ENCODE measurements at places on chromosomes 6 and 20.

DNA sequence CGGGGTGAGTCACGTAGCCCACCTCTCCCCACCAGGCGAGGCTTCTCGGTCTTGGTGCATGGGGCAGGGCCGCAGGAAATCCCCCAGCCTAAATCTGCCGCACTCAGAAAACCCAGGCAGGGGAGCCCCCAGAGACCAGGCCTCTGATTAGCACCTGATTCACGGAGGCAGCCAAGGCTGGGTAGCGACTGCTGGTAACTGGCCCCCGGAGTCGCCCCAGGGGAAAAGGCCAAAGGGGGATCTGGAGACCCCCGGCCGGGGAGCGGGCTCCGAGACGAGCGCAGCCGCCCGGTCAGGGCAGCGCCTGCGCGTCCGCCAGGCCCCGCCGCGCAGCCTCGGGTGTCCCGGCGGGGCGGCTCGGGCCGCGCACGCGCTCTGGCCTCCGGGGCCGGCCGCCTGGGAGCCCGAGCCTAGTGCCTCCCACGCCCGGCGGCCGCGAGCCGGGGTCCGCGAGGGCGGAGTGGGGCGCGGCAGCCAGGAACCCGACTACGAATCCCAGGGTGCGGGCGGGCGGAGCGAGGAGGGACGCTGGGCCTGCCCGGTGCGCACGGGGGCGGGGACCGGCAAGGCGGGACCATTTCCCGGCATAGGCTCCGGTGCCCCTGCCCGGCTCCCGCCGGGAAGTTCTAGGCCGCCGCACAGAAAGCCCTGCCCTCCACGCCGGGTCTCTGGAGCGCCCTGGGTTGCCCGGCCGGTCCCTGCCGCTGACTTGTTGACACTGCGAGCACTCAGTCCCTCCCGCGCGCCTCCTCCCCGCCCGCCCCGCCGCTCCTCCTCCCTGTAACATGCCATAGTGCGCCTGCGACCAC, at the start of gene DUSP22:
DUSP22 (plus strand) TSS at position 791 of the 809 bp plus-strand sequence. CDS start 53 bp downstream, outside the sequence.
- peak; percentile 71 for DNase-seq

GRCh38 chr6:27133281-27134227, 113.9 kb upstream of the PRSS16 start:
- peak; percentile 69 for DNase-seq

DNA sequence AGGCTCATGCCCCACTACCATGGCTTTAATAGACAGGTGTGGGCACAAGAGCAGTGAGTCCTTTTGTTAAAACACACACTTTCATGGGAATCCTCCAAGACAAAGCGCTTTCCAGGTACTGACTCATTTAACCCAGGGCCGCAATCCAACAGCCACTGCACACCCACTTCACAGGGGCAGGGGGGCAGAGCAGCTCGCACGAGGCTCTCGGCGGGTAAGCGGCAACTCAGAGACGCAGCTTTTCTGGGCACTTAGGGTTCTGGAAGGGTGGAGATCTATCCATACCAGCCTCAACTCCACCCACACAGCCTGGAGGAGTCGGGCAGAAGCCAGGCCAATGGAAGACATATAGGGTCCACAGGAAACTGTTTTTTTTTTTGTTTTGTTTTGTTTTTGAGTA, 28.6 kb downstream of the PSMG4 start:
- DNase-seq, result peak; percentile 59

- peak; percentile 57 for DNase-seq
Observed at GRCh38 chr6:148445620-148446019, 103.0 kb downstream of the SASH1 start.

GRCh38 chr6:54404791-54405190, 96.5 kb downstream of the TINAG start:
- peak; percentile 11 for DNase-seq

DNA sequence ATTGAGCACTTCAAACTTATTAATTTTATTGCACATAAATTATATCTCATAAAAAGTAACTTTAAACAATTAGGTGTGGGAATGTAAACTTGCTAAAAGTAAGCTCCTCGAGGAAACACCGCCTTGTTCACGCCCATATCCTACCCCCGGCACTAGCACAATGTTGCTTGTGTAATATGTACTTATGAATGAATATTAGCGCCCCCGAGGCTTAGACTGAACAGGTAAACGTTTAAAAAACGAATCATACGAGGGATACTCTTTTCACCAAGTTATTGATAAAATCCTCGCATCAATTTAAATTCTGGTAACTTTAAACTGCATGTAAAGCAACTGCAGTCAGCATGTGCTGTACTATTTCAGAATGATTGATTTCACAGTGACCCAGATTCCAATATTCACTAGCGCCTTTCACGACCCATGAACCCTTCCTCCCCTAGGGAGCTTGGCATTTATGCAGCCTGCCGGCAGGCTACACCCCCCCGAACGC, 637 bp downstream of the TFB1M start:
- DNase-seq, result no peak

Measured in astrocyte (in vitro differentiated cells and primary cell).